ENCODE measurements at places on chromosomes 4 and X.
A peak's percentile ranks its signal among the peaks of the same experiment; 100 is the strongest.

GRCh38 chr4:31272331-31273061 is 552.3 kb downstream of the PCDH7 start:
- DNase-seq = no peak

- no peak for DNase-seq
Observed at GRCh38 chr4:151013491-151013890, 1.6 kb downstream of the LRBA start.

- DNase-seq = no peak
Observed at GRCh38 chr4:8872402-8873291, 1.0 kb upstream of the HMX1 start.

DNA sequence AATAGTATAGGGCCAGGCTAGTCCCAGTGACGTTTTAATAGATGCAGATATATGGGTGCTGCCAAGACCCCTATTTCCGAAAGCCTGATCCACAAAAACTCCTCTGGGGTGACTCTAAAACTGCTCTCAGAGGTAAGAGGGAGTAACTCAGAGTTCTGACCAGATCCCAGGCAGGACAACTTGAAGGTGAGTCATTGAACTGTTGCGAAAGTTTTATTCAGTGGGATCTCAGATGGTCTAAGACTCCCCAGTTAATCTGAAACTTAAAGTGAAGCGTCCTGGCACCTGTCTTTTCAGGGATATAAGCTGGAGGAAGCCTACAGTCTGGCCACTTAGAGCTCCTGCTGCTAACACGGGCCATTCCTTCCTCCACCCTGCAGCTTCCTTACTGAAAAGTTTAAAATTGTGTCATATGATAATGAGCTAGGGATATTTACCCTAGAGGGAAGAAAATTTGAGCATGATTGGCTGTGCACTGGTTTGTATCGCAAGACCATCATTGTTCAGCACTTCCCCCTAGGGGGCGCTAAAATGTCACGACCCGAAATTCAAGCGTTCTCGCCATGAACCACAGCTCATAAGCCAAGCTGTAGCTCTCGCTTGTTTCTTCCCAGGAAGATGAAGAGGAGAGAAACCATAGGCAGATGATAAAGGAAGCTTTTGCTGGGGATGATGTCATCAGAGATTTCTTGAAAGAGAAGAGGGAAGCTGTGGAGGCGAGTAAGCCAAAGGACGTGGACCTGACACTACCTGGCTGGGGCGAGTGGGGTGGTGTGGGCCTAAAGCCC is 19.5 kb downstream of the UTP14A start:
- peak; percentile 56 for DNase-seq

DNA sequence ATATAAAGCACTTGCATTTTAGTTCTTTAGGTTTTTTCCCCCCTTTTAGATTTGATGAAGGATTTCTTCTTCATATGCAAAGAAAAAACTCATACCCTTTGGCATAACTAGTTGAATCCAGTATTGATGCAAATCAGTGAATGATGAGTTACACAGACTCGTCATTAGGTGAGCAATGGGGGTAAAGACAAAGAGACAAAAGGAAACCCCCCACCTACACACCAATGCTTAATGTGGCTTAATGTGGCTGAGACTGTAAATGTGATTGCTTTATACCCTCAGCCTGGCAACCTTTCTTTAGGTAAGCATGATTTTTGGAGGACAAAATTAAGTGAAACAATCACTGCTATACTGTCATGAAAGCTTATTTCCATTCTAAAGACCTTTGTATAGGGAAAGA is 39.5 kb downstream of the CD40LG start:
- no peak for DNase-seq

DNA sequence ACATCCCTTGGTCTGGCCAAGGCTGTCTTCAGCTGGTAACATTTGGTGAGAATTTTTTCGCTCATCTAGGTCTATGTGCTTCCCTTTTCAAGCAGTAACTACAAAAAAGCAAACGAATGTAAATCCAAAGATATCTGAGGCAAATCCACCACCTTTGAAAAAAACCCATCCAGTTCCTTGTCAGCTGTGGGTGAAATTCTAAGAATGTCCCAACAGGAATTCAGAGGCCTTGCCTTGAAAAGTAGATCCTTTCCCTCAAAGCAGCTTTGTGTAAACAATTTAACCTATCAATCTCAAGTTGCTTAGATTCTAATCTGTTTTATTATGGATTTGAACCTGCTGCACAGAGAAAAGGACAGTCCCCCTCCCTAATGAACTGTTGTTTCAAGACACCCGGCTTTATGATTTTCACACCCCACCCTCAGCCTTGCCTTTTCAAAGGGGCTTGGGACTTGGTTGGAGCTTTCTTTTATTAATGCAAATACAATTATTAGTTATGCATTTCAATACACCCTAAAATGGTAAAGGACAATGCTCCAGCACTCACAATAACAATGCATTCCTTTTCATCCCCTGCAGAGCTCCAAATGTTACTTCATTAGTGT is 166.6 kb downstream of the LDB2 start:
- DNase-seq = no peak

- DNase-seq = no peak
Observed at GRCh38 chr4:89640620-89641366, 196.2 kb downstream of the SNCA start.

DNA sequence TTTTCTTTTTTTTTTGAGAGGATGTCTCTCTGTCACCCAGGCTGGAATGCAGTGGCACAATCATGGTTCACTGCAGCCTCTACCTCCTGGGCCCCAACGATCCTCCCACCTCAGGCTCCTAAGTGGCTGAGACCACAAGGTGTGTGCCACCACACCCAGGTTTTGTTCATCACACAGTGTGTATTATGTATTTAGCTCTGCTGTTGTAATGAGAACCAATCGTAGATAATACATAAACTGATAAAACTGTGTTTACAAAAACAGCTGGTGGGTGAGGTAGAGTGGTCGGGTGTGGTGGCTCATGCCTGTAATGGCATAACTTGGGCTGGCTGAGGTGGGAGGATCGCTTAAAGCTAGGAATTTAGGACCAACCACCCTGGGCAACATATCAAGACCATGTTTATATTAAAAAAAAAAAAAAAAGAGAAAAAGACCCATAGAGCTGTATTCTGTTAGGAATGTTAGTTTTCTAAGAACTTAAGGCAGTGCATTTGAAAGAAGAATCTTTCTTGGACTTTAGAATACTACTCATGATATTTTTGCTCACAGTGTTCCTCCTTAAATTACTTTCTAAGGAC is 34.9 kb downstream of the POLR2B start:
- DNase-seq = no peak

DNA sequence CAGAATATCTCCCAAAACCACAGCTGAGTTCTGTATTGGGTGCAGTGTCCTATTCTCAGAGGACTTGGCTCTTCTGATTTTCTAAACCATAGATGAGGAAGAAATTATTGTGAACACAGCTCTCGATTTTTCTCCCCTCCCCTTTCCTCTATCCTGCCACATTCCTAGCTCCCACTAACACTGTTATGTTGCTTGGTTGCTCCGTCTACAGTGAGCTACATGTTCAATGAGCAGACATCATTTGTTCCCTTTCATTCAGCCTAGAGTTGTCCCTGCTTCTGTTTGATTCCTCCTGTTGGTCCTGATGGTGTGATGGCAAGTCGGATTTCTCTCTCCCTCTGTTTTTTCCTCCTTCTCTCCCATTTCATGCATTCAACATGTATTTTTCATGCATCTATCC is 65.9 kb downstream of the DIPK2B start:
- DNase-seq = no peak

- no peak for DNase-seq
Observed at GRCh38 chr4:158667651-158668198, 4.0 kb downstream of the C4orf46 start.

DNA sequence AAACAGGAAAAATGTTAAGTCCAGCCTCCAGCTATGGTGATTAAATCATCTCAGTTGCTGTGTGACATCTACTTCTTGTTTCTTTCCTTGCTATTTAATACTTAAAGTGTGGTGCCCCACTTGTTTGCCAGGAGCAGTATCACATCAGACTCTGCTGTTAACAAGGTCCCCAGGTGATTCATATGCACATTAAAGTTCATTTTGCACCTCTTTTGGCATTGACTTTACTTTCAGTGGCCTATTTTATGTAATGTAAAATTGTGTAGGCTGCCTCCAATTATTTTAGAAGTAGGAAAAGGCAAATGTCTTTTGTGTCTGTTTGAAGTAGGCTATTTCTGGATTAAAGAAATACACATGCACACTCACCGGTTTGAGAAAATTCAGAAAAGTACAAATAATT is 47.5 kb downstream of the CPE start:
- DNase-seq = no peak

DNA sequence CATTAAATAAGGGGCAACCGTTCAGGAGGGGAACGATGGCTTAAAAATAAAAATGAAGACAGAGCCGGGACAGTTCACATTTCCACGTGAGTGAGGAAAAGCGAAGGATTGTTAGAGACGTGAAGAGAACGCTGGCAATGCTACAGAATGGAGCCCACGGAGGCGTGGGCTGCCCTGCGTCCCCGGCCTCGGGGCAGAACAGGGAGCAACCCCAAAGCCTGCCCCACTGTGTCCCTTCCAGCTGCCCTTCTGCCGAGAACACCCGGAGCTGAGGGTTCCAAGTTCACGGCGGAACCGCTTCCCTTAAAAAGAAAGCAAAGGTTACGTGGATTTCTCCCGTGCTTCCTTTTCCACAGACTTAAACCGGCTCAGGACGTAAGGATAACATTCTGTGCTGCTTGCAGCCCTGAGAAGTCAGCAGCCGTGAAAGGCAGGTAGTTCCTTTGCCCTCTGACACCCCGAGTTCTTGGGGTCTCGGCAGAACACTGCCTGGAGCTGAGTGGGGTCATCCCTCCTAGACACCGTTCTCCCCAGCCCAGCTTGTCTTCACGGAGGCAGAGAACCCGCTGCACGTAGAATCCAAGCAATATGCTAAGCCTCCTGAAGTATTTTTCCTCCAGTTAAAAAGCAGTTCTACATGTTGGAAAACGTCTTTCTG is 14.2 kb downstream of the DHRSX start:
- no peak for DNase-seq

GRCh38 chrX:2719774-2720447 is 28.8 kb downstream of the CD99 start:
- DNase-seq = no peak

DNA sequence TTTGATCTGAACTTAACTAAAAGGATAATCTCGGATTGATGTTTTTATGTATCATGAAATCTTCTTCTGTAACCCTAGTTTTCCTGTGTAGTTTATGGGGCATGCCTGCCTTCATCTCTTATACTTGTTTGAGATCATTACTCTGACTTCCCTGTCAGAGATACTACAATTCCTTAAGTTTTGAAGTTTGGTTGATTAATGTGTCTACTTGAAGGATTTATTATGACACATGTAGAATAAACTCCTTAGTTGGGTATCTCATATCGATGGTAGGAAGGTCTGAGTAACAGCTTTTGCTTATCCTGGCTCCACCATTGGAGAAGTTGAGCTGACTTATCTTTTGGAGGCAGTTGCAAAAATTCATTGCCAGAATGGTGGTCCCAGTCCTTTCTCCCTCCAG is 46.7 kb downstream of the WWC2 start:
- no peak for DNase-seq

DNA sequence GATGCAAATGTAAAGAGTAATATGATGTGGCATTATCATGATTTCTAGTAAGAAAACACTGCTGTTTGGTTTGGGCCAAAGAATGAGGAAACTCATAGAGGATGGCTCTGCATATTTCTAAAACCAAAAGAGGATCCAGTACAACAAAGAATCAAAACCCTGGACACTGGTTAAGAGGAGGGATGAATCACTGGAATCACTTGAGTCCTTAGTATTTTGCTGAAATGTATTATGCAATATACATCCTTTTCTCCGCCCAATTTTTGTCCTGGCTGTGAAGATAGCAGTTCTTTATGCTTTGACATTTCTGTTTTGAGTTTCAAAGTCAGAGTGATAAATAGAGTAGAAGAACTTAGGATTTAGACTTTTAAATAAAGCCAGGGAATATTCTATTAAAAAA is 345.9 kb downstream of the PACRGL start:
- no peak for DNase-seq

- no peak for DNase-seq
Observed at GRCh38 chr4:154164931-154165839, 326.4 kb downstream of the DCHS2 start.

DNA sequence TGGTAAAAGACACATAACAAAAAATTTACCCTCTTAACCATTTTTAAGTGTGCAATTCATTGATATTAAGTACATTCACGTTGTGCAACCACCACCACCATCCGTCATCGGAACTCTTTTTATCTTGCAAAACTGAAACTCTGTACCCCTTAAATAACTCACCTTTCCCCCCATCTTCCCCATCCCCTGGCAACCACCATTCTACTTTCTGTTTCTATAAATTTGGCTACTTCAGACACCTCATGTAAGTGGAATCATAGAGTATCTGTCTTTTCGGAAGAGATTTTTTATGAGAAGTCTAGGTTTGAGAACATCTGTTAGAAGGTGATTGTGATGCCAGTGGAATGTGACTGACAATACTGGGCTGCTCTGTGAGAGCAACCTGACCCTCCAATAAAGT is 39.8 kb upstream of the CCDC149 start:
- DNase-seq = no peak

DNA sequence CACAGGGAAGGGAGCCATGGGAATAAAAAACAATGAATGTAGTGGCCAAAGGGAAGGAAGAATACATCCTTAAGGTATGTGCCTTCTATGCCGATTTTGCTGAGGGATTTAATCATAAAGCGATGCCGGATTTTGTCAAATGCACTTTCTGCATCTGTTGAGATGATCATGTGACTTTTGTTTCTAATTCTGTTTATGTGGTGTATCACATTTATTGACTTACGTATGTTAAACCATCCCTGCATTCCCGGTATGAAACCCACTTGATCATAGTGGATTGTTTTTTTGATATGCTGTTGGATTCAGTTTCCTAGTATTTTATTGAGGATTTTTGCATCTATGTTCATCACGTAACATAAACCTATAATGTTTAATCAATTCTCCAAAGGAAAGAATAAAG is 60.0 kb downstream of the SSX7 start:
- DNase-seq = no peak

GRCh38 chrX:3527166-3527565 is 180.7 kb upstream of the MXRA5 start:
- DNase-seq = no peak

GRCh38 chrX:49111791-49112190 is 11.7 kb downstream of the GPKOW start:
- DNase-seq = no peak

GRCh38 chr4:3759236-3759635 is 6.9 kb upstream of the ADRA2C start:
- no peak for DNase-seq

DNA sequence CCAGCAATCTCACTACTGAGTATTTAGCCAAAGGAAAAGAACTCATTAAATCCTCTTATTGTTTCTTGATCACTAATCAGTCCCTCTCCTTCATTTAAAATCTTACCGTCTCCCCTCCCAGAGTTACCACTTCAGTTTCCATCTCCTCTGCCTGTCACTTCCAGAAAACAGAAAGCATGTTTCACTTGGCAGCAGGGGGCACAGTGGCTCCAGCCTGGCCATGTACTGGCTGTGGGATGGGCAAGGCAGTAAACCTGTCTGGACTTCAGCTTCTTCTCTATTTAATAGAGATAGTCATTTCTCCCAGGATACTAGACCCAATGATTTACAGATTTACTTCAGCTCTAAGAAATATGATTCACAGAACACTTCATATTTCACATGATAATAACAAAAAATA is 63.2 kb downstream of the CD40LG start:
- no peak for DNase-seq

GRCh38 chrX:129652565-129653169 is 2.1 kb downstream of the APLN start:
- DNase-seq = no peak

Measured in NCI-H1694 (cell line).